NCI-H2081 (cell line): ENCODE measurements at places on chromosomes 1 and 21.

GRCh38 chr1:222247081-222247480 is 300.8 kb downstream of the HHIPL2 start:
- no peak for DNase-seq

GRCh38 chr1:39452081-39452480 is 39.4 kb upstream of the BMP8A start:
- no peak for DNase-seq

GRCh38 chr1:201460814-201461644 is 8.0 kb downstream of the PHLDA3 start:
- no peak for DNase-seq

DNA sequence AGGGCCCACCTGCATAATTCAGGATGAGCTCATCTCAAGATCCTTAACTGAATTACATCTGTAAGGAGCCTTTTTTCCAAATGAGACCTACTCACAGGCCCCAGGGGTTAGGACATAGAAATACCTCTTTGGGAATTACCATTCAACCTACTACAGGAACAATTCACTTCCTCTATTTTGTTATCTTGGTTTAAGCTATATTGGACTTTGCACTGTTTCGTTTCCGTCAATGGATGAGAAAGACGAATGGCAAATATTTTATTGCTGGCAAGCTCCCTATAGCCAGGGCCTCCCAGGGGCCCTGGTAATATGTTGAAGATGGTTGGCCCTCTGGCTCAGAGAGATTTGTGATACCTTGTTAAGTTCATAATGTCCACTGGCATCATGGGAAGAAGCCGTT is 384.2 kb upstream of the DUSP10 start:
- no peak for DNase-seq

- DNase-seq: no peak
Observed at GRCh38 chr21:44919913-44920693, 596 bp downstream of the ITGB2 start.

GRCh38 chr1:115840605-115841460 is at the start of gene NHLH2:
TSS of gene NHLH2 (minus strand) at chr1:115841126. CDS start at chr1:115838372, 2,754 bp downstream.
- DNase-seq: no peak

- DNase-seq: no peak
Observed at GRCh38 chr1:32702599-32703478, at the start of gene SYNC. TSS of gene SYNC (minus strand) at chr1:32702770. CDS start at chr1:32702660, 110 bp downstream.

GRCh38 chr1:28755701-28756100 is 19.0 kb downstream of the YTHDF2 start:
- no peak for DNase-seq

DNA sequence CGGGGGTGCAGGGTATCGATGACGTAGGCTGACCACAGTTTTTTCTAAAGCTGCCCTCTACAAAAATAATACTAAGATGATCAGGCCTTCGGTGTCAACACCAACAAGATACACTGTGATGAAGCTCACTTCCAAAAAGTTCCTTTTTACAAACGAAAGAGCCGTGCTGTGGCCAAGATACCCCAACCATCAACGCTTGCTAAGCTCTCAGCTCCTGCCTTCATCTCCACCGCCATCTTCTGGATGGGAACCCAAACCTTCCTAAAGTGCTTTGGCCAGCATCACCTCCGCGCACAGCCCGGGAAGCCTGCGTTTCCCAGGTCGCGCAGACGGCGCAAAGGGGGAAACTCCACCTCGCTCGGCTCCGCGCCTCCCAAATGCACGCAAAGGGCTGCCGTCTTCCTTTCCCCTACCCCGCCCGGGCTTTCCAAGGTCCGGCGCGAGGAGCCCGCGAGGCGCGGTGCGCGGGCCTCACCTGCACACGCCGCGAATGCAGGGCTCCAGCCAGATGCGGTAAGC is 541 bp downstream of the USP48 start:
- DNase-seq: peak; percentile 50

GRCh38 chr1:35539824-35540261 is 17.4 kb downstream of the KIAA0319L start:
- no peak for DNase-seq

DNA sequence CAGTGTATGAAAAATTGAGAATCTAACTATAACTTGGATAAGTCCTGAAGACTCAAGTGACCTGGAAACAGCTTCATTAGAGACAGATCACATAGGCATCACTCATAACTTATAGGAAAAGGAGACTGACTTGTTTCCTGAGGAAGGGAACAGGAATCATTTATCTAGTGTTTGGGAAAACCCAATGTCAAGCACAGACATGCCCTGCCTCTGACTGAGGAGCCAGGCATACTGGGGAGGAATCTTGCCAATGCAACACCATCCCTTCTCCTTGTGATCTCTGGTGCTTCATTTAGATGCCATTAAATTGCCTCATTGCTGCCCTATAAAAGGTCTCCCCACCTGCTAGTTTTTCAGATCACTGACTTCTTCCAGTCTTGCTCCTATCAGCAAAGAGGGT is 10.3 kb downstream of the LCE4A start:
- DNase-seq: no peak

DNA sequence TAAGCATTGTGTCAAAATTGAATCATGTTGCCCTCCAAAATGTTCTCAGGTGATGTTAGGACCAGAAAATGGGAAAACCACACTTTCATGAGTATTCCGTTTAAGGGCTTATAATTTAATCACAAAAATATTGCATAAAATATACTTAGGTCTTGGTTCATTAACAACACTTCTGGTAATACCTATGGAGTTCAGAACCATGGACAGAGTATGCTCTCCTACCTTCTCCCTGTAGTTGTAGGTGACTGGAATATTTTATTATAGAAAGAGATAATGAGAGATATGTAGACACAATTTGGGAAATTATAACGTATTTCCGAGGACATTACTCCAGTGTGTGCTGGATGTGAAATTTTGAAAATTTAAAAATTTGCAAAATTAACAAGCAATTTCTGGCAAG is 232.5 kb downstream of the NCAM2 start:
- no peak for DNase-seq

GRCh38 chr21:46145159-46145839 is 10.1 kb downstream of the FTCD start:
- no peak for DNase-seq

DNA sequence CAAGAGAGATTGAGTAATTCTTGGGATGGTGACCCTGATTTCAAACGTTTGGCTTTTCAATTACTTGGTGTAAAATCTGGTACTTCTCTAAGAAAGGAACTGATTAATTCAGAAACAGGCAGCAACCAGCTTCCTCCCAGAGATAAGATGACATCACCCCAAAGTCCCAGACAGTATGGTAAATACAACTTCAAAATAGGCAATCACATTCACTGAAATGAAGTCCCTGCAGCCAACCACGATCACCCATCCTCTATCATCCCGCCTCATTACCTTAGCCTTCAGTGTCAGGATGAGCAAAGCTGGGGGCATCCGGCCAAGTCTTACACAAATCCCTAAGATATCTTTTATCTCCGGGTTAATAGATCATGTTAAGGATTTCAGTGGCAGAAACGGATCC is 26.4 kb upstream of the RUNX1 start:
- DNase-seq: no peak

DNA sequence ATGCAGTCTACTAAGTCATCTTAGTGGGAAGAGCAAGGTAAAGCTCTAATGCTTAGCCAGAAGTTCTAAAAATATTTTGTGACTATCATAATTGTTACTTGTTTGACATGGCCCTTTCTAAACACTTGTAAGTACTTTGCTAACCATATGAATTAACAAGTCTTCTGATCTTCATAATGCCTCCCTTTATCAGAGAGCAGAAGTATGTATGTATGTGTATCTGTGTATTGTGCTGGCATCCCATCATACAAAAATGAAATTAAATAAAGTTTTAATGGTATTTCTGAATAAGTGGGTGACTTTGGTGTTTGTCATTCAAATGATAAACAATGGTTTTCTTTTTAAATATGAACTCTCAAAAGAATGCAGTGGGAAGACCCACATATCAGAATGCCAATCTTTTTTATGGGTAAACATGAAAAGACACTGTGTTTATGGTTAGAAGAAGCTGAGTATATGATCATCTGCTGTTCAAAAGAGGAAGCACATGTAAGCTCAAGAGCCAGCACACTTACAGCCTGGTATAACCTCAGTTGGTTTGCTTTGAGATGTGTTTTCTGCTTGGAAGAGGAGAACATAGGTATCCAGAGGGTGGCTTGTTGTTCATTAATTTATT is 159.6 kb downstream of the CLEC20A start:
- DNase-seq: no peak

DNA sequence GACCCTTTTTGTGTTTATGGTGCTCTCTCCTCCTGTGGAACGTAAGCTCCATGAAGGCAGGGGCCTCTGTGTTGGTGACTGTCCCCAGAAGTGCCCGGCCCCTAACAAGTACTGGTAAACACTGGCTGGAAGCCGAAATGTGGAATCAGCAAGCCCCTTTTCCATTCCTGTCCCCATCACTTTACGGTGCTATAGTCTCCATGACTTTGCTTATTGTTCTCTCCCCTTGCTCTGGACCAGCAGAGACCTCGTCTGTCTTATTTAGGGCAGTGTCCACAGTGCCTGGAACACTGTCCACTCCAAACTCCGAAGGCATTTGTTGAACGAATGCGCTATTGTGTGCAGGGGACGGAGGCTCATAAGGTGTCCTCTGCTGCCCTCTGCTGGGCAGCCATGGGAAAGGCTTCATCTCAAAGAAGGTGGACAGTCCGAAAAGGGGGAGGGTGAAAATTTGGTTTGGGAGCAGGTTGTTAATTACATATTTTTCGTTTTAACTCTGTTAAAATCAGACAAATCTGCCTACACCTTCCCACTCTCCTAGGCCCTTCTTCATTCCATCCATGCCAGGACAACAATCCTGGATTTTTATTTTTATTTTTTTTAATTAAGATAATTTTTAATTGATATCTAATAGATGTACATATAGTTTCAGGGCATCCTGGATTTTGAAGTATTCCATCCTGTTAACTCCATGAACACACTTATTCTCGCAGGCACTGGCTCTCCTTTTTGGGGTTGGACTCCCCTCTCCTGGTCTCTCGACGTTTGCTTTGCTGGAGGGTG is 115.6 kb downstream of the PGBD5 start:
- peak; percentile 83 for DNase-seq

DNA sequence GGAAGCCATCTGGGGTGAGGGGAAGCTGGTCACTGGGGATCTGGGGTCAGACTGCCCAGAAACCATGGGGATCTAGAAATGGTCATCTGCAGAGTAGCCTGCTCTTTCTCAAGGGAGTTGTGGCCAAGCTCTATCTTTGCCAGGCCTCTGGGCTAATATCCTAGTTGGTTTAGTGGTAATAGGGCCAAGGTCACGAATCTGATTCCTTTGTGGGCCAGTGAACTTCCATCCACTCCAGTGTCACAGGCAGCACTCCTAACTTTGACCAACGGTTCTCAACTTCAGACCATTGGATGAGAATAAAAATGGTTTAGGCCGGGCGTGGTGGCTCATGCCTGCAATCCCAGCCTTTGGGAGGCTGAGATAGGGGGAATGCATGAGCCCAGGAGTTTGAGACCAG is 28.1 kb upstream of the PPP2R5A start:
- DNase-seq: no peak

- DNase-seq: no peak
Observed at GRCh38 chr1:14392161-14392858, 206.2 kb upstream of the KAZN start.

GRCh38 chr1:155012026-155012546 is 9.5 kb downstream of the ZBTB7B start:
- DNase-seq: peak; percentile 53

GRCh38 chr1:185207170-185207569 is 50.2 kb downstream of the SWT1 start:
- DNase-seq: no peak

DNA sequence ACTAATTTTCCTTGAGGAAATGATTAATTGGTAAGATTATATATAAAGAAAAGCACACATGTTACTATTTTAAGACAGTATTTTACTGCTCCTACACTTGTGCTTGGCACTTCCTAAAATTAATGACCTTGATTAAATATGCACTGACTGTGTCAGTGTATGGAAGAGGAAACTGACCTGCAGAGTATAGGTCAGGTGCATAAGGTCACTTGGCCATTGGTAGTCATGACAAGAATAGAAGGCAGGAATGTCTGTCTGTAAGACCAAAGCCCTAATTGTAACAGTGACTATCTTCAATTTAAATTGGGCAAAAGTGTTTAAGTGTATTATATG is 128.0 kb upstream of the KCNK2 start:
- DNase-seq: no peak

- no peak for DNase-seq
Observed at GRCh38 chr1:201408834-201409200, 9.7 kb upstream of the LAD1 start.

- no peak for DNase-seq
Observed at GRCh38 chr1:244150071-244150470, 99.0 kb downstream of the ZBTB18 start.

DNA sequence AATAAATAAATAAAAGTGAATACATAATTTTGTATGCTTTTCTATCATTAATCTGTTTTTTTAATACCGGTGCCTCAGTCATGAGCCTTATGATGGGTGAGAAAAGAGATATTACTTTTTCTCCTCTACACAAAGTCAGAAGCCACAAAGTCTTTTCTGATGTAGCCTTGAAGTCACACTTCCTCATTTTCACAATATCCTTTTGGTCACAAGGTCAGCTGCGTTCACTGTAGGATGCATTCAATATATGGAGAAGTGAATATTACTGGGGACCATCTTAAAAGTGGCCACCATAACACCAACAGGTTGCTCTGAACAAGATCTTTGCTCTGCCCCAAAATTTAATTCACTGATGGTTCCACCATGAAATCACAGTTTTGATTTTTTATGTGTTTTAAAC is 83.3 kb upstream of the TNR start:
- no peak for DNase-seq

GRCh38 chr1:235513495-235514366 is 9.5 kb upstream of the B3GALNT2 start:
- peak; percentile 84 for DNase-seq

GRCh38 chr1:19110257-19110927 is 99.7 kb downstream of the UBR4 start:
- DNase-seq: no peak

GRCh38 chr1:241172486-241172885 is 184.5 kb downstream of the RGS7 start:
- DNase-seq: no peak

GRCh38 chr1:222777463-222777862 is 37.4 kb upstream of the DISP1 start:
- peak; percentile 27 for DNase-seq

GRCh38 chr1:220243947-220244346 is 28.3 kb downstream of the RAB3GAP2 start:
- DNase-seq: no peak

- DNase-seq: no peak
Observed at GRCh38 chr1:245611251-245611650, 456.5 kb downstream of the KIF26B start.

- no peak for DNase-seq
Observed at GRCh38 chr1:58780411-58780810, 3.4 kb downstream of the JUN start.

DNA sequence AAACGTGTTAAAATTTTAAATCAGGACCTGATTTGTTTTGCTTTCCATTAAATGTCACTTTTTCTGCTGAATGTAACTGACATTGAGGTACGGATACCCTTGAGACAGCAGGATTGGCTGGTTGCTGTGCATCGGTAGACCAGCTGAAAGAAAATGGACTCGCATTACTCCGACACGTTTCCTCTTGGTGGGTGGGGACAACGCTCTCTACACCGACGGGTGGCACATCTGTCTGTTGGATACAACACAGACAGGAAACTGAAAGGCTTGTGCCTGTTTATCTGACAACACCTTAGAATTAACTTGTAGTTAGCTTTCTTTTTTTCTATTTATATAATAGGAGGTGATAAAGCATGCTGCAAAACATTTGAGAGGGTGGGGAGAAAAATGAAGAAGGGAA is 19.4 kb downstream of the PRPF38A start:
- no peak for DNase-seq
